ENCODE measurements at places on chromosomes 6 and 20. TPM values are rescaled to one million over a fixed set of nuclear protein-coding genes. Genes with fewer than 3 reads are reported as not detected.

KIF25 gene
- total RNA-seq, result not detected

DNA sequence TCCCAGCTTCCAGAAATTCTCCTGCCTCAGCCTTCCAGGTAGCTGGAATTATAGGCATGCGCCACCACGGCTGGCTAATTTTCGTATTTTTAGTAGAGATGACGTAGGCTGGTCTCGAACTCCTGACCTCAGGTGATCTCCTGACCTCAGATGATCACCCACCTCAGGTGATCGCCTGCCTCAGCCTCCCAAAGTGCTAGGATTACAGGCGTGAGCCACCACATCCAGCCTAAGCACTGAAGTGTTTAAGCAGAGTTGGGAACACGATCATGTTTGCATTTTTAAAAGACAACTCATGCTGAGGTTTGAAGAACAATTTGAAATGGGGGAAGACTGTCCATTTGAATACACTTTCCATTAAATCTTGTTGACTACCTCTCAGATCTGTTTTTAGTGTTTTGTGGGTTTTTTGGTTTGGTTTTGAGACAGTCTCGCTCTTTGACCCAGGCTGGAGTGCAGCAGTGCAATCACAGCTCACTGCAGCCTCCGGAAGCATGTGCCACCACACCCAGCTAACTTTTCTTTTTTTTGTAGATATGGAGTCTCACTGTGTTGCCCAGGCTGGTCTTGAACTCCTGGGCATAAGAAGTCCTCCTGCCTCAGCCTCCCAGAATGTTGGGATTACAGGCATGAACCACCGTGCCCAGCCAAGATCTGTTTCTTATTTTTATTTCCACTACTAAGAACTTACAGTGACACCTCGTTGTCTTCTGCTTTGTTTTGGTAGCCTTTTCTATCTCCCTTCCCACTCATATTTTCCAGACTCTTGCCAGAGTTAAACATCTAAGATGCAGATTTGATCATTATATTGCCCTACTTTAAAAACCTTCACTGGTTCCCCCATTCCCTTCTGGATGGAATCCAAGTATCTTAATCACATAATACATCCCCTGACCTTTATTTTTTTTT, 5.5 kb downstream of the CASP8AP2 start:
- no peak for DNase-seq

DNA sequence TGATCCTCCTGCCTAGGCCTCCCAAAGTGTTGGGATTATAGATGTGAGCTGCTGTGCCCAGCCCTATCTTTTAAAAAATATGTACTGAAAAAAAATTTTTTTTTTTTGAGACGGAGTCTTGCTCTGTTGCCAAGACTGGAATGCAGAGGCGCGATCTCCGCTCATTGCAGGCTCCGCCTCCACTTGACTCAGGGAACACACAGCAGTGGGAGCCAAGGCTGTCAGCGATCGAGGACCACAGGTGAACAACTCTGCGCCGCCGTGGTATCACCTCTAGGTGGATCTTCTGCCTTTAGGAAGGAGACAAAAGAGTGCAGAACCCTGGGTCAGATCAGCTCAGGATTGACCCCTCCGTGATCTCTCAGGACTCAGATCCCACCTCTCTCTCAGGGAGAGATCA, 13.7 kb downstream of the RAET1E start:
- DNase-seq, result no peak

RBPJL gene
- not detected for total RNA-seq

DNA sequence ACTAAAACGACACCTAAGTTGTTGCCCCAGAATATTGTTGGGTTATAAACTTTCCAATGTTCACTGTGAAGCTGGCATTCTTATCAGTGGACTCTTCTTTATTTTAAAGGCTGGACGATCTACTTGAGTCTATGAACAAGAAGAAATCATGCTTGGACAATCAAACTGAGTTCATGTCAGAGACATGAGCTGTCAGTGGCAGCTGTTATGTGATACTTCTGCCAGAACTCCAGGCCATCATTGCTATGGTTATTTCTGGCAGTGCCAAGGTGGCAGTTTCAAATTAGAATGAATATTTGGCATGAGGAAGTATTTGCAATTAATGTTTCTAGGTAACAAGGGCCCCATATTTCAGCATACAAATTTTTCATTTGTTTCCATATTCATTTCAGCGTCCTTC, 417.3 kb downstream of the LMBRD1 start:
- no peak for DNase-seq

DNA sequence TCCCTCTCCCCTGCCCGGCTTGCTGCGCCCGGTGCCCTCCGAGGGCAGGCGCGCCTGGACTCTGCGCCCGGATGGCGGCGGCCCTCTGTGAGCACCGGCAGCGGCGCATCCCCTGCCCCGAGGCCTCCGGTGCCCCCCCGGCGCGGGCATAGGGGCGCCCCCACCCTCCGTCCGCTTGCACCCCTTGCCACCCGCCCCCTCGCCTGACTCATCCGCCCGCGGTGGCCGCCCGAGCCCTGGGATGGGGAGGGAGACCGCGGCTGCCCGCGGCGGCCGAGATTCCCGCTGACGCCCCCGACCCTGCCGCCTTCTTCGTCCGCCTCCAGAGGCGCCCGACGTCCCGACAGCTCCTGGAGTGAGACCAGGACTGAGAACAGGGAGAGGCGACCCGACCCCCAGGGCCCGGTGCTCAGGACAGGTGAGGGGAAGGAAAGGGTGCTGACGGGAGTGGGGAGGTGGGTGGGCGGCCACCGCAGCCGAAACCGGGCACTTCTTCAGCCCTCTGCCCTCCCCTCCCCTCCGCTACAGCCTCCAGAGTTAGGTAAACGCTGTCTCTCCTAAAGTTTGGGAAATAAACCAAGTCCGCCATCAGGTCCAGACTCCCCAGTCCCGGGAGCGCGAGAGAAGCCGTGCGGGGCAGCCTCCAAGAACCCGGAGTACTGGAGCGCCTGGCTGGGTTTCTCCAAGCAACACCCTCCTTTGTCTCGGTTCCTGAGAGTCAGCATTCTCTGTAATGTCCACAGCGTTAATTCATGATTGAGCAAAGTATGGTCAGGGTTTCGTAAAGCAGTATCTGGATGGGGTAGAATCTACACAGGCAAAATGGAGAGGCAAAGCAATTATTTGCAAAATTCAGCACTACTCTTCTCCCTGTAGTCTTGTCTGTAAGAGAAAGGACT, 539 bp downstream of the TMEM200A start:
- DNase-seq, result no peak

DNA sequence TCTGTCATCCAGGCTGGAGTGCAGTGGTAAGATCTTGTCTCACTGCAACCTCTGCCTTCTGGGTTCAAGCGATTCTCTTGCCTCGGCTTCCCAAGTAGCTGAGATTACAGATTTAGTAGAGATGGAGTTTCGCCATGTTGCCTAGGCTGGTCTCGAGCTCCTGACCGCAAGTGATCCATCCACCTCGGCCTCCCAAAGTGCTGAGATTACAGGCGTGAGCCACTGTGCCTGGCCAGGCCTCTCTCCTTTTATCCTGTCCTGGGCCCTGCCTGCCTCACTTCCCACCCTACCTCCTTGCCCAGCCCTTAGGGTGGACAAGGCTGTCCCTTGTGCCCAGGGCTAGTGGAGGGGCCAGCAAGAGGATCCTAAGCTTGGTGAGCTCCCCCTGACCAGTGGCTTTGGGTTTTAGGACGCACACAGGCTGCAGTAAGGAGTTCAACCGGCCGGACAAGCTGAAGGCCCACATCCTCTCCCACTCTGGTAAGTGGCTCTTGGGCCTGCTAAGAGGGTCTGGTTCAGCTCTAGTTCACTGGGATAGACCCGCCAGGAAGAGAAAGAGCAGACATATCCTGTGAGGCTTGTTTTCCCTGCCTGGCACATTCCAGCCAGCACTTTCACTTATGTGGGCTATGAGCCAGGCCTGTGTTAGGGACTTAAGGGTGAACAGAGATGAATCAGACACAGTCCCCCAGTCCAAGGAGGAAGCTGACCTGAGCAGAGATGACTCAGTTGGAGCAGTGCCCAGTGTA, 21.9 kb upstream of the CHMP4B start:
- DNase-seq, result peak; percentile 75

GRCh38 chr6:80527552-80528052, 421.1 kb downstream of the BCKDHB start:
- DNase-seq, result peak; percentile 60

DNA sequence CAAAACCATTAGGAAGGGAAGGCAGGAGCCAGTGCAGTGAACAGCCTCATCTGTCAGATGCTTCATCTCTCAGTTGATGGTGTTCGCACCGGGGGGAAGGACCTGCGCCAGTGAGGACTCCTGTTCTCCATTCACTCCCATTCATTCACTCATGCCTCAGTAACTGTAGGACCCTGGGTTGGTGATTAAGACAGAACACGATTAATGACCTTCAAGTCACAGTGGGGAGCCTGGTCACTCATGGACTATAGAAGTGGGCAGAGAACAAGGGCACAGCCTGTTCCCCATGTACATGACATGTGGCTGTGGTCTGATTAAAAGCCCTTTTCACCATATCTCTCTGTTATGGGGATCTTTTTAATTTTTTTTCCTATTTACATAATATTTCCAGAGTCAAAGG, 113.3 kb downstream of the RPS12 start:
- no peak for DNase-seq

DNA sequence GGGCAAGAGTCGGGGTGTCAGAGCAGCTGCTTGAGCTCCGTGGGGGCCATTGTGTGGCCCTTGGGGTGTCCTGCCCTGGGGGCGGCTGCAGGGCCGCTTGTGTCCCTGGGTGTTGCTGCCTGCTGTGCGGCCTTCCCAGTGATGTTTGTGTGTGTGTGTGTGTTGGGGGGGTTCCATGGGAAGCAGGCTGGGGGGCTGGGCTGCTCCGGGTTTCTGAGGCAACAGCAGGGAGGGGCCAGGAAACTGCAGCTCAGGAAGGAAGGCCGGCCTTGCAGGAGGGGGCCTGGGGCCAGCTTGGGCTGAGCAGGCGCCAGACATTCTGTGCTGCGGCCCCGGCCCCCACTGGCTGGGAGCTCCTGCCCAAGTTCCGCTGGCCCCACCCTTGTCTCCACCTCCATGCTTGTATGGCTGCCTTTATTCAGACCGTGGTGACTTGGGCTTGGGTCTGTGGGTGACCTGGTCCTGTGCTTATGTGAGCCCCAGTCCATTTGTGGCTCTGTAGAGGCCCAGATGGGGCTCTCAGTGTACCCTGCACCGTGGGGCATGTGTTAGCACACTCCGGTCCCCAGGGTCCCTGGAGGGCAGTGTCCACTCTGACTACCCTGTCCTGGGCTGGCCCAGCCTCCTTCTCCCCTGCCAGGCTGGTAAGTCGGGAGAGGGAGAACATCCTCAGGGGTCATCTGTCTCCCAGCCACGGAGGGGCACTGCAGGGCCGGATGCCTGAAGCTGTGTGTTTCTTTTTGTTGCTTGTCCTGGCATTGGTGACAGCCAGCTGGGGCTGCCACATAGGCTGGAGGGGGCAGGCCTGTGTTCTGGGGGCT, 4.6 kb upstream of the SOX18 start:
- DNase-seq, result peak; percentile 37

GRCh38 chr6:13526727-13527670, 39.6 kb upstream of the GFOD1 start:
- DNase-seq, result no peak

DNA sequence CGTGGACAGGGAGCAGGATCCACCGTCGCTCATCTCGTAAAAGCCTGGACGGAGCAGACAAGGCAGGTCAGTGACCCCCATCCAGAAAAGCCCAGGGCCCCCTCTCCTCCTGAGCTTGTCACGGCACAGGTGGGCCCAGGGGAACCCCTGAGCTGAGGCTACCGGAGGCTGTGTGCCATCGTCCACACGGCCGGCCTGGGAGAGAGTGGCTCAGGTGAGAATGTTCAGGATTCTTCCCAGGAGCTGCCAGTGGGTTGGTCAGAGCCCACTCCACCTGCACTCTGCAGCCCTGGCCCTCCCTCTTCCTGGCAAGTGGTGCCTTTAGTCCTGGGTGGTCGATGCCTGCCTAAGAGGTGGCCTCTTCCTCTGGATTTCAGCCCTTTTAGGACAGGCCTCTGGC, 9.2 kb downstream of the DACT2 start:
- DNase-seq, result no peak

- DNase-seq, result no peak
Observed at GRCh38 chr6:2659882-2660281, 90.8 kb downstream of the MYLK4 start.

DNA sequence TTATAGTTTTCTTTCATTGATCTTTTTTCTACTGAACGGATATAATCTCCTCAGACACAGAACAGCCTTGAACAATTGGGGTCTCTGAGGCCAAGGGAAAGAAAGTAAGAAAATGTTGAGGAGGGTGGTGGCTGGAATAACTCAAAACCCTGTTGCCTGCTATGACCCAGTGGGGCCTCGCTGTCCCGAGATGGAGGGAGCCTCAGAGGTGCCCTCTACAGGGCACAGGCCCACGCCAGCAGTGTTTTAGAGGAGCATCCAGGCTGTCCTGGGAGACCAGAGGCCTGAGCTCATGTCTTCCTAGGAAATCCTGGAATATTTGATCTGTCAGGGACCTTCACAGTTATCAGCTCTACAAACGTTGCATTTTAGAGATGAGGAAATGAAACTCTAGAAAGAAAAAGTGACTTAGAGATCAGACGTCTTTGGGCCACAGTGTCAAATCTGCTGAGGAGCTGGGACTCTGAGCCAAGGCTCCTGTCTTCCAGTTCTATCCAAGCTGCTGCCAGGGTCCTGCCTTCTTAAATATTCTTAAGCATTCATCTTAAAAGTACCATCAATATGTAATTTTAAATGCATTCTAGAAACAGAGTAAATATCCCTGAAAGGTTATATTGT, 26.3 kb downstream of the ALDH5A1 start:
- DNase-seq, result no peak

DNA sequence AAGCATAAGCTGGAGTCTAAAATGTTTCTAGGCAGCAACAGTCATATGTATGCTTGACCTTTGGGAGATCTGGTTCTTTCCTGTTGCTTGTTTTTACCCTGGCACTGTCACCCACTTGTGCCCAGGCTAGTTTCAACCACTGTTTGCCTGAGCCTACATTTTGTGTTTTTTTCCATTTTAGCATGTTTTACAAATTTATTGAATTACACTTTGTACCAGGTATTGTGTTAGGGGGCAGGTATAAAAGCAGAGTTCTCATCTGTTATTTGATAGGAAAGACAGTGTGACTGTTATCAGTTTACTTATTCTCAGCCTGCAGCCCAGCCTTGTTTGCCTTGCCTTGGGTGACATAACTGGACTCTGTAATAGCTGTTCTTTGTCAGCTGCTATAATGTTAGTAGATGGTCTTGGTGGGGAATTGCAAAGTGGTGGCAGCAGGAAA, 147.0 kb downstream of the CDKAL1 start:
- no peak for DNase-seq

SSTR4 gene
- not detected for total RNA-seq

GRCh38 chr6:25290306-25291060, 11.3 kb downstream of the CARMIL1 start:
- no peak for DNase-seq

C6orf132 gene
- total RNA-seq, result 2.7 TPM
